Umbilical cord (tissue), 2 donors: ENCODE measurements at places on chromosomes 6 and 20. TPM values are rescaled to one million over a fixed set of nuclear protein-coding genes. Genes with fewer than 3 reads are reported as not detected.

- no peak for DNase-seq
Observed at GRCh38 chr6:40386200-40386599, 201.0 kb downstream of the LRFN2 start.

The THBD gene
- 33.5 TPM for total RNA-seq

The RBPJL gene
- not detected for total RNA-seq

DNA sequence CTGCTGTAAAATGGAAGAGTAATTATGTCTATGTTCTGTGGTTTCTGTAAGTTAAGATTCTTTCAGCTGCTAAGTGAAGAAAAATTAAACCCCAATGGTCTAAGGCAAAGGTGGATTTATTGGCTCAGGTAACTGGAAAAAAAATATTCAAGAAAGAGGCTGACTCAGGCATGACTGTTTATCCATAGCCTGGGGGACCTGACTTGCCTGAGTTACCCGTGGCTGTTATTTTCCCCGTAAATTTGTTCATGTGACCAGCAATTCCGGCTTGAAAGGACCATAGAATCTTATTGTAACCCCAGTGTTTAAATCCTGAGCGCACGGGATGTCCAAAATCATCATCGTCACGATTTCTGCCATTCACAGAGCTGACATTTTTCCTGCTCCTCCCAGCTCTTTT is 32.3 kb upstream of the SULF2 start:
- no peak for DNase-seq

DNA sequence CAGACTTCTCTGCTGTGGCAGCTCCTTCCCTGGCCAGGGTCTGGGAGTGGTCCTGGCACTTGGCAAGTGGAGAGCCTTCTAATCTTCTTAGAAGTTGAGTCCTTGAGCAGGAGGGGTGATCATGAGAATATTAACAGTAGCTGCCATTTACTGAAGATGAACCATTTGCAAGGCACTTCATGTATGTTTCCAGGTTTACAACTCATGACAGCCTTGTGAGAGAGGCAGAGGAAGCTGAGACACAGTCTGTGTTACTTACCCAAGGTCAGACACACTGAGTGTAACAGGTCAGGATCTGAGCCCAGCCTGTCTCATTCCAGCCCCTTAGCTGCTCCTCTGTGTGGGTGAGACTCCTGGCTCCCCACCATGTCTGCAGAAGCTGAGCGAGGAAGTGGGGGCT is 45.5 kb upstream of the SRF start:
- peak; percentile 47 for DNase-seq

The FOXS1 gene
- total RNA-seq: 0.72 TPM

DNA sequence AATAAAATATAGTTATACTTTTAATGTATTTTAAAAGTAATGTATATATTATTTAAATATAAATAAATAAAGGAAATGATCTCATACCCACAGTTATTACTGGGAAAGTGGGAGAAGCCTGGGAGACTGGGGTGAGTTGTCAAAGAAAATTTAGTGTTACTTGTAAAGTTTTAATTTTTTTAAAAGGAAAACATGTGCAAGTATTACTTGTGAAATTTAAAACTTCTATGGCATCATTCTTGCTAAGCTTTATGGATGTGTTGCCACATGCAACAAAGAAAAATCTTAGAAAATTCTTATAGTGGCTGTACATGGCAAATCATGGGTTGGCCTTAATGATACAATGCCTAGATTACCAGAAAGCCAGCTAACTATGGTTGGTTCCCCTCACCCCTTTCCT is 194.0 kb upstream of the KCNK16 start:
- DNase-seq: no peak

GRCh38 chr6:88342336-88342735 is 176.2 kb upstream of the CNR1 start:
- DNase-seq: no peak

The GTSF1L gene
- total RNA-seq: not detected

DNA sequence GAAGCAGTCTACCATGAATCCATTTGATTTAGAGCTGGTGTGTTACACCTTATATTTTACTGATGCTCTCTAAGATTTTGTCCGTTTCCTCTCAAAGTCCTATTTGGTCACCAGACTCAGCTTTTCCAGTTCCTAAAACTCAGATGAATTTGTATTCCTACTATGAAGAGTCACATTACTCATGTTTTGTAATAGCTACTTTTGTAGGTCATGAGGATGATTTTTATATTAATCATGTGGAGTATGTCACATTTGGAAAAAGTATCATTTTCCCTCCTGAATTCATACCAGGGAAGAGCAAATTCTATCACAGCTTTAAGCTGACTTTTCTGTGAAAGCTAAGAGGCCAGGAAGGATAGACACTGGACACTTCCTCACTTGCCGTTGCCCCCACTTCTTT is 140.6 kb upstream of the SCGN start:
- DNase-seq: no peak

DNA sequence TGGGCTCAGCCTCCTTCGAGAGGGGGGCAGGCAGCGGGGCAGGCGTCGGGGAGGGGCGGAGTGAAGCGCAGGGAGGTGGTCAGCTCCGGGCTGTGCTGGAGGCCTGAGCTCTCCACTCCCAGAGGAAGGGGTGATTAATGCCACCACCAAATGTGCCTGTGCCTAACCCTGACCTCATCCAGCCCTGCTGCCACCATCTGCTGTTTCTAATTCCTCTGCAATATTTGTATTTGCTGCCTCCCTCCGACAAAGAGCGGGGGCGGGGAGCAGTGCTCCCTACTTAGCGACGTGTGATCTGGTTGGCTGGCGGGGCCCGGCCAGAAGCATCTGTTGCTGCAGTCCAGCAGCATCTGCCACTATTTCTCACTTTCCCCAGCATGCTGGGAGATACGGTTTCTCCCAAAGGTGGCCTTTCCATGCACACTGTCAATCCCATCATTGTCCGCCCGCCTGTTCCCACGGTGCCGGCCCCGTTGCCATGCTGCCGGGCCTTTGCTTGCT is 47.0 kb downstream of the DLL1 start:
- no peak for DNase-seq

The KPNA5 gene
- 14.4 TPM for total RNA-seq

- DNase-seq: no peak
Observed at GRCh38 chr20:7716286-7716972, 223.8 kb downstream of the HAO1 start.

DNA sequence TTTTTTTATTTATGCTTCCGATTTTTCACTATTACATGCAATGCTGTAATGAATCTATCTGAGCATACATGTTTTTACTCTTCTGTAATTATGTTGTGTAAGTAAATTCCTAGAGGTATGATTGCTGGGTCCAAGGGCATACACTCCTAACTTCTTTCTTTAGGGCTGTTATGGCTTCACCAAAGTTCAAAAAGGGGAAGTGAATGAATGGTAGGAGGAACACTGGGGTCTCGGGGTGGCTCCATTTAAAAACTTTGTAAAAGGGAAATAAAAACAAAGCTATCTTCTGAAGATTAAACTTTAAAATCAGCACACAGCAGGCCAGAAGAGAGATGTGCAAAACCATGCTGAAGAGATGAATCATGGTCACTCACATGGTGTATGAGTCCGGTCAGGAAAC is 289.1 kb upstream of the SUPT3H start:
- no peak for DNase-seq

DNA sequence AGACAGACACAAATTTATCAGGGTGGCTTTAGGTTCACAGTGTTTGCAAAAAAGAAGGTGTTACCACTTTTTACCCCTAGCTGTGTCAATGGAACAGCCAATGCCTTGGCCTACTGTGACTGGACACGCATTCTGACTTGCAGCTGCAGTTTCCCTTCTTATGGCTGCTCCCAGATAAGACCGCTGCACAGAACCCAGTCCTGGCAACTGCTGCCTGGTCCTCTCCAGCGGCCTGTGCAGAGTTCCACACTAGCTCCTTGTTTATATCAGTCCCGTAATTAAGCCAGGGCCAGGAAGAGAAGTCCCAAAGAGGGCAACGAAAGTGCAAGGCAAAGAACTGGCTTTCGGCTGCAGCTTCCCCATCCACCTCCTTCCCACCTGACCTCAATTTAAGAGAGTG is 283.0 kb downstream of the FOXC1 start:
- DNase-seq: no peak

DNA sequence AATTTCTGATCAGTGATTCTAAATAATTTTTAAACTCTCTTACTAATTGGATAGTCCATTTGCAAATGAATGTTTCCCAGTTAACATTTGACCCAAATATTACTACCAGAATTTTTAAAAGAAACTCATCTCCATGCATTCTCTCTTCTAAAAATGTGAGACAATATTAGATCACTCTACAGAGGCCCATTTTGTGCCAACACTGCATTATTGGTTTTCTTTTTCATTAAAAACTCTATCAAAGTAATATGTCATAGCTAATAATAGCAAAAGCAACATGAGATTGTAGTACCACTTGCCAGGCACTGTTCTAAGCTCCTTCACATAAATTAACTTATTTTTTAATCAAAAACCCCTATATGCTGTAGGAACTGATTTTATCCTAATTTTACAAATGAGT is 345.6 kb upstream of the PLCB4 start:
- DNase-seq: no peak

GRCh38 chr6:42938987-42939809 is 9.9 kb downstream of the CNPY3 start:
- no peak for DNase-seq

DNA sequence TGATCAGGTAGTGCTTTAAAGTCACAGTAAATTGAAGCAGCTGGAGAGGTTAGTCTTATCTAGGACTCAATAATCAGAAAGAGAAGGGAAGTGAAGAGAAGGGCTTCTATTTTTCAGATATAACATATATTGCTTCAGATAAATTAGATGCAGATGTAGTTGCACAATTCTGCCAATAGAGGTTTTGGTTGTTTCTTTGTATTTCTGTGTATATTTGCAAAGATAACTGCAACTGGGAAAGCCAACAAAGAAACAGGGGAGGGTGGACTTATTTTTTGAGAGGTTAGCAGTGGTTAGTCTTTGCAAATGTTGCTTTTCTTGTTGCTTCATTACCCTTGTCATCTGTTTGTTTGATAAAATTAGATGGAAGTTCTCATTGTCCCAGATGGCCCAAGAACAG is 106.6 kb downstream of the ADGRG6 start:
- no peak for DNase-seq

- no peak for DNase-seq
Observed at GRCh38 chr6:2471472-2471871, 226.1 kb upstream of the GMDS start.

- no peak for DNase-seq
Observed at GRCh38 chr6:80728830-80729229, 622.4 kb downstream of the BCKDHB start.

The GNAS-AS1 gene
- 4.1 TPM for total RNA-seq

The ADGRB3 gene
- total RNA-seq: 5.1 TPM

The RBBP8NL gene
- not detected for total RNA-seq

GRCh38 chr6:169186496-169187169 is 67.0 kb downstream of the THBS2 start:
- no peak for DNase-seq

The PLA2G7 gene
- 0.48 TPM for total RNA-seq

GRCh38 chr6:79240509-79240908 is 6.0 kb upstream of the HMGN3 start:
- no peak for DNase-seq

- DNase-seq: no peak
Observed at GRCh38 chr6:32858194-32858593, 4.2 kb downstream of the PSMB9 start.

The MAP1LC3A gene
- total RNA-seq: 27.2 TPM

DNA sequence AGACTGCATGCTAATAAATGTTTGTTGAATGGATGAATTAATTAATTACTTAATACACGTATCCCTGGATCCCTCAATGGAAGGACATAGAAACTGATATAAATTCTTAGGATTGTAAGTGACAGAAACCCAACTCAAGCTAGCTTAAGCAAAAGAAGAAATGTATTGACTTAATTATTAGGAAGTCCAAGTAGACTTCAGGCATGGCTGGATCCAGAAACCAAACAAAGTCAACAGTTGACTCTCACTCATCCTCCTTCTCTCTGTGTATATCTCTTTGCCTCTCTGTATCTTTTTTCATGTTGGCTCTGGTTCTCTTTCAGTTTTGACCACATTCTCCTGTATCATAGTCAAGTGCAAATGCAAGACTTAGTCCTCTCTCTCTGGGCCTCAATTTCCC is 82.0 kb upstream of the CTNNBL1 start:
- no peak for DNase-seq
